Activated CD4-positive, alpha-beta T cell treated with anti-CD3 and anti-CD28 coated beads for 48 hours (primary cell): ENCODE measurements at places on chromosomes 6 and 20.

GRCh38 chr6:159440911-159441703 lies 251.9 kb downstream of the SOD2 start:
- no peak for DNase-seq

DNA sequence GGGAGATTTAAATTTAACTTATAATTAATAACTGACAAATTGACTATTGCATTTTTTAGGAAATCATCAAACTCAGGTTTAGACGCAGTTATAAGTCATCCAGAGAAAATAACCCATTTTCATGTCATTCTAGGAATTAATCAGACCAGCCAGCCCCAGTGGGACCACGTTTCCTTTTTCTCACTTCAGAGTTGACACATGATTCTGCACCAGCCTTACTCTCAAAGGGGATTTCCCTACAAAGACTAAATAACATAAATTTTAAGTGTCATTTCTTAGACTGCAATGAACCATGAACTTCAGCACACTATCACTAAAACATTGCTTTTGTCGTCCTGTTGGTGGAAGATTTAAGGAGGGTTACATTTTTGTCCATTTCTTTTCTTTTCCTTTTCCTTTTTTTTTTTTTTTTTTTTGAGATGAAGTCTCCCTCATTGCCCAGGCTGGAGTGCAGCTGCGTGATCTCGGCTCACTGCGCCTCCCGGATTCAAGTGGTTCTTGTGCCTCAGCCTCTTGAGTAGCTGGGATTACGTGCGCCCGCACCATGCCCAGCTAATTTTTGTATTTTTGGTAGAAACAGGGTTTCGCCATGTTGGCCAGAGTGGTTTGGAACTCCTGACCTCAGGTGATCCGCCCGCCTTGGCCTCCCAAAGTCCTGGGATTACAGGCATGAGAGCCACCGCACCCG lies 3.6 kb downstream of the IPCEF1 start:
- peak; percentile 76 for DNase-seq

DNA sequence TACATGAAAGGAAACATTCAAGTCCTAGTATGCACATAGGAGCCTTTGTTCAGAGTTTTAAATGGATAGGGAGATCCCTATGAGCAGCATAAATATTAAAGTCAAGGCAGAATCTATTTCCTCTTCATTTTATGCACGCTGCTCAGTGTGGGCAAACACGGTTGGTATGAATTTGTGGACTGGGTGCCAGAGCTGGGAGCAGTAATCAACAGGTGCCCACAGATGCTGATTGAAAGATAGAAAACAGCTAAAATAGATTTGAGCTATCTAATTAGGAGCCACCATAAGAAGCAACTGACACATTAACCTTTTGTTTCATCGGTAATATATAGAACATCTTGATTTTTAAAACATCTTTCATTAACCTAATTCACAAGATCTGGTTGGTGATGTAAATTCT lies 175.5 kb downstream of the EYS start:
- DNase-seq = no peak

DNA sequence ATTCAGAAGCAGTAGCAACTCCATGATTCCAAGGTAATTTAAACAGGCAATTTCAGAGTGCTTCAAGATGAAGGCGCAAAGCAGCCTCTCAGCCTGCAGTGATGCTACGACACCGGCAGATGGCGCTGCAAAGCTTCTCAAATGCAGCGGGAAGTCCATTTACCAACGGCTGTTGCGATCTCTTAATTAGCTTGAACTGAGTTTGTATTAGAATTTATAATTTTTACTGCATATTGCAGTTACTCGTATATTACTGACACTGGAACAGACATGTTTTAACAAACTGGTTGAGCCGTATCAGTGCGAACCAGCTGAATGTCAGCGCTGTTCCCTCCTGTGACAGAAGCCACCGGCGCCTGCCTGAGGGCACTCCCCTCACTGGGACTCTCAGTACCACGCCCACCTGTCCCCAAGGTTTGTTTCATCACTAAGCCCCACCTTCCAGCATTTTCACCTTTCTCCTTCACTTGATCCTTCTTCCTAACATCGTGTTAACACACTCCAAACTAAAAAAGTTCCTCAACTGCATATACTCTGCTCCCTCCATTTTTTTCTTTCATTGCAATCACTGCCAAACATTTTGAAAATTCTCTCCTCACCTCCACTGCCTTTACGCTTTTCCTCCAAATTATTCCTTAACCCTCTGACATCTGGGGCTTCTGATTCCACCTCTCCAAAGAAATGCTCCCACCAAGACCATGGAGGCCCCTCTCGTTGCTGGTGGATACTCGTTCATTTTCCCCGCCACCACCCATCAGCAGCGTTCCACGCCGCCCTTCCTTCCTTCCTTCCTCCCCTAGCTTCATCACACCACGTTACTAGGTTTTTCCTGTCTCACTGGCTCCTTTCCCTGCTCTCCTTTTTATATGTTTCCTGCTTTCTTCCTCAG lies 14.5 kb downstream of the GNL1 start:
- DNase-seq = peak; percentile 84

GRCh38 chr6:27479319-27480182 lies 6.6 kb upstream of the ZNF184 start:
- DNase-seq = peak; percentile 91

DNA sequence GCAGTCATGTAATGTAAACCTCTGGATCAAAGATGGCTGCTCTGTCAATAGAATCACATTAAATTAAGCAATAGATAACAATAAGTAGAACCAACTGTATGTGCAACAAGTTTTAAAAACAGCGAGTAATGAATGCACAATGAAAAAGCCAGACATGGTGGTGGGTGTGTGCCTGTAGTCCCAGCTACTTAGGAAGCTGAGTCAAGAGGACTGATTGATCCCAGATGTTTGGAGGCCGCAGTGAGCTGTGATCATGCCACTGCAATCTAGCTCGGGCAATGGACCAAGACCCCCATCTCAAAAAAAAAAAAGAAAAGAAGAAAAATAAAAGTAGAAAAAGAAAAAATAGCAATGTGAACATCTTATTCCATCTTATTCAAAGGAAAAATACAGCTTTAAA lies 558.7 kb upstream of the MMS22L start:
- DNase-seq = no peak

DNA sequence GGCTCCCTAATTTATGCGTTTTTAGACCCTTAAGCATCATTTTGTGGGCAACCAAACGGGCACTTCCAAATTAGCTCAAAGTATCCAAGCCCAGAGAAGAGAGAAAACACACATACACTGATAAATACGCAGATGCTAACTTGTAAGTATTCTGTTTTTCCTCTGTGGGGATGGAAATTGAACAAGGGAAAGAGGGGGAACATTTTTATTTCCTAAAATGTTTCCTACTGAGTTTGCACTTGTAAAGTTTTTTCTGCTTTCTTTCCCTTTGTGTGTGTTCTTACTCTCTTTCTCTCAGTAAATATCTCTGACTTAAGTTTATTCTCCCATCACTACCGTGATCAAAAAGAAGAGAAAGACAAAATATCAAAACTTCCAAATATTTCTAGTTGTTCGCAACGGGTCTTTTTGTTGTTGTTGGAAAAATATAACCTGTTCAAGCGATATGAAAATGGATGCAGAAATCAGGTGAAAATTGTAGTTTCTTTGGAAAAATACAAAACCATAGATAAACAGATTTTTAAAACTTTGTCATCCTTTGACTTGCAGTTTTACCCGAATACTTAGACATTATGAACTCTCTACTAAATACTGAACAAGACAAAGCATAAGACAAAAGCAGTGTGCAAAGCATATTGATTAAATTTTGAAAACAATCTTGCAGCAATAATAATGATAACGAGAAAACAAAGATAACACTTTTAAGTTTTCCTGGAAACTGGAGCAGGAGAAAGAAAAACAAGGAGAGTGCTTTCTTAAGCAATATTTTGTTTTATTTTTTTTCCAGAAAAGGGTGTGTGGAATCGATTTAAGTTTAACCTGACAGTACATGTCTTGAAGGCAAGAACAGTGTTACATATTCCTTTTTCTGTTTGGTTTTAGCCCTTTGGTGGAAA lies 1.0 kb upstream of the NKX2-4 start:
- DNase-seq = no peak

DNA sequence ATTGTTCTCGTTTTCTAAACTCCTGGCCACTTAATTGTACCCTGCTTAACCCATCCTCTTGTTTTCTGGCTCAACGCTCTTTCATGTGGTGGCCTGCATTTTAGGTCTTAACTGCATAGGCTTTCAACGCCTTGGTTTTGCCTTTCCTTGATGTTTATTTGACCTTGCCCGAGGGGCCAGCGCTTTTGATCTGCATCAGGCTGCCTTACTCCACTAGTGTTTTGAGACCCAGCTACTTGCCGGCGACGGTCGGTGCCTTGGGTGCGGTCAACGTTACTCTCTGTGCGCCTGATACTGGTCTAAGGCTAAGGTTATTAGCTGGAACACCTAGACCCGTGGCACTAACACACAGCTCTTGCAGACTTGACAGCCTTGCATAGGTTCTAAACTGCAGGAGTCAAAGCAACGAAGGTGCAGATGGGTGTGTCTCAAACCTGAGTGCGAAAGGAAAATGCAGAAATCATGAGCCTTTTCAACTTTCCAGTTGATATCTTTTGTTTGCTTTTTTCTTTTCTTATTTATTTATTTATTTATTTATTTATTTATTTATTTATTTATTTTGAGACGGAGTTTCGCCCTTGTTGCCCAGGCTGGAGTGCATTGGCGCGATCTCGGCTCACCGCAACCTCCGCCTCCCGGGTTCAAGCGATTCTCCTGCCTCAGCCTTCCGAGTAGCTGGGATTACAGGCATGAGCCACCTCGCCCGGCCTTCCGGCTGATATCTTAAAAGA lies 138.8 kb downstream of the HFE start:
- DNase-seq = no peak

- DNase-seq = no peak
Measured at GRCh38 chr6:17725083-17725482, 18.4 kb upstream of the NUP153 start.

DNA sequence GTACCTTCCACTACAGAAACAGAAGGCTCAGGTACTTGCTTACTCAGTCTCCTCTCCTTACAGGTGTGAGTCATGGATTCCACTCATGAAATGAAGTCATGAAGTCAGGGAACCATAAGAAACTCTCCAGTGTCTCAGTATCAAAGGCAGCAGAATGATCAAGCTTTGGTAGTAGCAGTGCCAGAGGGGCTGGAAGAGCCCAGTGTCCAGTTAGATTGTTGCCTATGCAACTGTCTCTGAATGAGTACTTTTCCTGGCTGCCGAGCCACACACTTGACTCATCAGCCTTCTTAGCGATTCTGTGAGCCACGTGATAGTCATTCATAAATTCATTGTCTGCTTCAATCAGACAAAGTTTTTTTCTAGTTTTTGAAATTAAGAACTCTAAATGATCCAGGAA lies 52.2 kb upstream of the DTNBP1 start:
- peak; percentile 58 for DNase-seq

DNA sequence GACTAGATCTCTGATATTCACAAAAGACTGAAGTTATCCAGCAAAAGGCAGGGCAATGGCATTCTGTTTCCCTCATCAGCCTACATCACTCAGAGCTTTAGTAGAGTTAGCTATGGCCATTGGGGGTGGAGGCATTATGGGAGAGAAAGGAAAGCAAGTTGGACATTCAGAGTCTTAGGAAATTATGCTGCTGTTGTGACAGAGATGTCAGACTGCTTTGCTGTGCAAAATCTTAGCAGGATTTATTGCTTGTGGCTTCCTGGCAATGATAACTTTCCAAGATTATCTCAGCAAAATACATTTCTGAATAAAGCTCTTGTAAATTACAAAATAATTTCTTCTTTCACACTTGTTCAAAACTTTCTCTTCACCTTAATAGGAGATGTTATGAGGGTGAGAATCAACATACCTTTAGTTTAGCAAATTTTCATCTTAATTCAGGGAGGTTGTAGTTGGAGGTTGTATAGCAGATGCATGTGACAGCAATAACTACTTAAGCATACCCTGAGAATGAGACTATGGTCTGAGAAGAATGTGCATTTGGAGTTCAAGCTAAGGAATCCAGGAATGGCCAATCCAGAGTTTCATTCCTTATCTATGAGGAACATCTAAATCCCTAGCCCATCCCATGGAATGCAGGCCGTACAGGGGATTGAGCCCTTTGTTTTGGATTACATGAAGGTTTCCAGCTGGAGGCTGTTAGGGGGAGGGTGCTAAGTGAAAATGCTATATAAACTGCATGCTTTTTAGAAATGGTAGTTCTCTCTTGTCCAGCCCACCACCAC lies 179.8 kb downstream of the HAO1 start:
- no peak for DNase-seq

- no peak for DNase-seq
Measured at GRCh38 chr6:22826961-22827360, 257.6 kb downstream of the HDGFL1 start.

DNA sequence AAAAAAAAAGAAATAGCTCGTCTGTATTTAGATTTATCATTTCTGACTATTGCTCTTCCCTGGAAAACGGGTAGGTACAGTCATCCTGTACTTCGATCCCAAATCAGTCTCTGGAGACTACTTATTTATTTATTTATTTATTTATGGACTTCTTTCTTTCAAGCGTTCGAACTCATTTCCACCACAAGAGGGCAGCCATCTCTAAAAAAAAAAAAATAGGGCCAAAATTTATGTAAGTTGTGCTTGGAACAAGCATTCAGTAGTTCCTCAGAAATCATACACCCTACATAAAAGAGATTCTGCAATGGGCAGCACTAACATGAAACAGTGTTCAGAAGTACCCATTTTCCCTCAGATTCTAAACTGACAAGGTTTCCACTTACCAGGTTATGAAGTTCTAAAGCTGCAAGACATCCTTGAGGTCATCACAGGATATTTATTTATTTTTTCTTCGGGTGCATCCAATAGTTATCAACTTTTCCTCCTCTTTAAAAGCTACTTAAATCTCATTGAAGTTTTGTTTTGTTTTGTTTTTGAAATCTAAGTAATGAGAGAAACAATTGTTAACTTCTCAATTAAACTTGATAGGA lies 1.9 kb upstream of the BMP2 start:
- no peak for DNase-seq

- no peak for DNase-seq
Measured at GRCh38 chr6:125001684-125002405, 39.6 kb downstream of the RNF217 start.

- no peak for DNase-seq
Measured at GRCh38 chr6:4522453-4522852, 253.8 kb upstream of the CDYL start.
